ENCODE measurements at places on chromosomes 3 and 15.

DNA sequence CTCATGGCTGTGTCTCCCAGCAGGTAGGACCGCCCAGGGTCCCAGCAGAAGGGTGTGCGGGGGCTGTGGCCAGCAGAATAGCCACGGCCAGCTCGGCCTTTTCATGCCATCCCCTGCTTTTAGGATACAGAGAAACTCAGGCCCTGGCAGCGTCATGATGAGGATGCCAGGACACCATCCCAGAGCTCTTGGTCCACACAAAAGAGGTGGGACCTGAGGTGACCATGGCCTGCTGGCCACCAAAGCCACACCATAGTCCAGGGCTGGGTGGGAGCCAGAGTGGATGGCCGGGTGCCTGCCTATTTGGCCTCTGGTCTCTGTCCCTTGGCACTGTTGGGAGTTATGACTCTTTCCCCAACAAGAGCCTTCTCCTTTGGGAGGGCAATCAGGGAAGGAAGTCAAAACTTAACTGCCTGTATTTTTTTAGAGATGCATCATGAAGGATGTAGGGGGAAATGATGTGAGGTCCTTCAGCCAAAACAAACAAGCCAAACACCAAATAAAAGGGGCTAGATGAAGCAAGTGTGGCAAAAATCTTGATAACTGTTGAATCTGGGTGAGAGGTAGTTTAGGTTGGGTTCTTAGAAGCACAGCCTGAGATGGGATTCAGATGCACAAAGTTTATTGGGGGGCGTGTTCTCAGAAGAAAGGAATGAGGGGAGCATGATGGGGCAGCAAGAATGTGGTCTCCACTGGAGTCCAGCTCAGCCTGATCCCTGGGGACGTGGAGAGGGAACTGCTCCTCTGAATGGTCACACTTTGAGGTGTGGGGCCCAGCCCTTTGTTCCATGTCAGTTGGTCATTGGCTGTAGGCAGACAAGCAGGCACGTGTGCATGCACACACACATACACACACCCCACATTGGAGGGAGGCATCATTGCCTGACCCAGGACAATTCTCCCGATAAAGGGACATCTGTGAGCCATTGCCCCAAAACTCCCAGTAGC, 33.2 kb downstream of the SMAD6 start:
- DNase-seq, result no peak

DNA sequence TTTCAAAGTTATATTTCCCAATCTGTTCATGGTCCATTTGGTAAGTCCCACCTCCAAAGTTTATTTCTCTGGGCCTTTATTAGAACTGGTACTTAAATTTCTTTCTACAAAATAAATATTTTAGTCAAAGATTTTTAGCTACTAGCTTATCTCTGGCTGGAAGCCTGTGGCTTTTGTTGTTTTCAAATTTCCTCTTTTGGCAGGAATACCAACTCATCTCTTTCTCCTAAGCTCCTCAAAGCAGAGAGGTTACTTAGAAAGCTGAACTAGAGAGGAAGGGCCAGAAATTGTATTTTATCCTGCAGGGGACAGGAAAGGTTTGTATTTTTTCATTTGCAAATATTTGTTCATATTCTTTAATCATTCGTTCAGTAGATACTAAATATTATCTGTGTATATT, 227.8 kb downstream of the TBL1XR1 start:
- no peak for DNase-seq

DNA sequence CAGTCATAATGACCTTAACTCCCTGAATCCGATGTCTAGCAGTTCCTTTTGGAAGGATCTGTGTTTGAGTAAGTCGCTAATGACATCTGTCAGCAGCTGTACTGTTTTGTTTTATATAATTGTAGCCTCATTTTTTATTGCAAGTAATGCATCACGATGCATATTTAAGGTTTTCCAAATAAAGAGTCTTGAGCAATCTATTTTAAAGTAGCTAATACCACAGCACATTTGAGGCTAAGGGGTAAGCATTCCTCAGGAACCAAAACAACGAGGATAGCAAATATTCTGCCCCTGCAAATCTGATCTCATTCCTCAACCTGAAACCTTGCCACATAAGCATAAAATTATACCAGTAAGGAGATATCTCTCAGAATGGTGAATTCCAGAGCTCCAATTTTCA, 98.7 kb downstream of the TBC1D5 start:
- DNase-seq, result no peak

- no peak for DNase-seq
Observed at GRCh38 chr3:32995098-32995497, 43.7 kb downstream of the CCR4 start.

GRCh38 chr3:161031134-161031533, 74.0 kb downstream of the B3GALNT1 start:
- no peak for DNase-seq

Measured in glomerular endothelial cell (primary cell).